ENCODE measurements at places on chromosomes 11 and 22.

- no peak for DNase-seq
Measured at GRCh38 chr11:44950031-44950624, 555 bp downstream of the TP53I11 start.

- DNase-seq: no peak
Measured at GRCh38 chr11:94676814-94677213, 91.3 kb upstream of the AMOTL1 start.

DNA sequence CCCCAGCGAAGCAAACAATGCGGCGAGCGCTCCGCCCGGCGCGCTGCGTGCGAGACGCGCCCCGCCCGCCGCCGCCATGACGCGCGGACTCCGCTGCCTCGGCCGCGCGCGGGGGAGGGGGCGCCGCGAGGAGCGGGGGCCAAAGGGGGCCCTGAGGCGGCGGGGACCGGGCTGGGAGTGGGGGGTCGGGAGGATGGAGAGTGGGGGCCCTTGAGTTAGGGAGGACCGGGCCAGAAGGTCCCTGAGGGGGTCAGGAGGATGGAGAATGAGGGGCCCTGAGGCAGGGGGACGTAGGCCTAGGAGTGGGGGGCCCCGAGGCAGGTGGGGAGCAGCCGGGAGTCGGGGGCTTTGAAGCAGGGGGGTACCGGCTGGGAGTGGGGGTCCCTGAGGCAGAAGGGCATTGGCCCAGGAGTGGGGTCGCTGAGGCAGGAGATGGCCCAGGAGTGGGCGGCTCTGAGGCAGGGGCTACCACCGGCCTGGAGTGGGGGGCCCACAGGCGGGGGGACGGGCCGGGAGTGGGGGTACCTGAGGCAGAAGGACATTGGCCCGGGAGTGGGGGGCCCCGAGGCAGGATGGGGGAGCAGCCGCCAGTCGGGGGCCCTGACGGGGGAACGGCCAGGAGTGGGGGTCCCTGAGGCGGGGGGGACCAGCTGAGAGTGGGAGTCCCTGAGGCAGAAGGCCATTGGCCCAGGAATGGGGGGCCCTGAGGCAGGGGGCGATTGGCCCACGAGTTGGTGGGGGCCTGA lies at the start of gene BRD1:
TSS of gene BRD1 (minus strand) at position 21 of the 746 bp plus-strand sequence. CDS start 3,556 bp downstream, outside the sequence.
- peak; percentile 38 for DNase-seq

DNA sequence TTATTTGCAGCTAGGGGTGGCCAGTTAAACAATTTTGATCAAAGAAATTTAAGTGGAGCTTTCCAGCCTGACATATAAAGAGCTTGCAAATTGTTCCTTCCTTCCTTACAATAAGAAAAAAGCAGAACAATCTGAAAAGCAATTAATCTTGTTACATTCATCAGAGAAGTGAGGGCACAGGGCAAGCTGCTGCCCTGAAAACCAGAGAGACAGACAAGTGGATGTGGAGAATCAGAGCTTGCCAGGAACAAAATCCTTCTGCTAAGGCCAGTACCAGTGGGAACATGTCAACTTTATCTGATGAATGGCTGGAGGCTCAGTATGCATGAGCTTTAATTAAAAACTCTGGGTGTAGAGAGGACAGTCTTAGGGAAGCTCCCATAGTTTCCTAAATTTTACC lies 8.8 kb downstream of the CCDC179 start:
- no peak for DNase-seq

- DNase-seq: no peak
Measured at GRCh38 chr11:30381879-30382278, 59.0 kb downstream of the ARL14EP start.

DNA sequence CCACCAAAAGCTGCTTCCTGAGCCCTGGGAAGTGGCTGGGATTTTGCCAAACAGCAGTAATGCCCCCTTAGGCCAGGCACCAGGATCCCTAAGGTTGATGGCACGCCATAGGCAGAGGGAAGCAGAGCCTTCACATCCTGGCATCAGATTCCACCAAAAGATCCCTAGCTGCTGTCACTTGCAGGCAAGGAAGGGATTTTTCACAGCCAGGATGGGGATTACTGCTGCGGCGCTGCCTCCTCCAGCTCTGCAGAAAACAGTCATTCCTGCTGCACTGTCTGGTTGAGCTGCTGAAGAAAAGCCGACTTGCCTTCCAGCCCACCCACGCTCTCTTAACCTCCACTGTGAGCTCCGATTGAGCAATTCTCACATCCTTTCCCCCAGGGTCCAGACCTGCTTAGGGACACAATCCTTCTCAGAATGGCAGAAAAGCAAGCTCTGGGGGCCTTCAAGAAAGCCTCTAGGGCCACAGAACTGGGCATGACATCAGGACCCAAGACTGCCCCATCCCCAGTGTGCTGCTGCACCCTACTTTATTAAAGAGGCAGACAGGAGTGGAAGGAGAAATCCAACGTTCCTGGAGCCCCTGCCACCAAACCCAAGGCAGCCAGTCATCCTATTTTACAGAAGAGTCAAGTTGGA lies 19.9 kb downstream of the SYN3 start:
- DNase-seq: no peak

DNA sequence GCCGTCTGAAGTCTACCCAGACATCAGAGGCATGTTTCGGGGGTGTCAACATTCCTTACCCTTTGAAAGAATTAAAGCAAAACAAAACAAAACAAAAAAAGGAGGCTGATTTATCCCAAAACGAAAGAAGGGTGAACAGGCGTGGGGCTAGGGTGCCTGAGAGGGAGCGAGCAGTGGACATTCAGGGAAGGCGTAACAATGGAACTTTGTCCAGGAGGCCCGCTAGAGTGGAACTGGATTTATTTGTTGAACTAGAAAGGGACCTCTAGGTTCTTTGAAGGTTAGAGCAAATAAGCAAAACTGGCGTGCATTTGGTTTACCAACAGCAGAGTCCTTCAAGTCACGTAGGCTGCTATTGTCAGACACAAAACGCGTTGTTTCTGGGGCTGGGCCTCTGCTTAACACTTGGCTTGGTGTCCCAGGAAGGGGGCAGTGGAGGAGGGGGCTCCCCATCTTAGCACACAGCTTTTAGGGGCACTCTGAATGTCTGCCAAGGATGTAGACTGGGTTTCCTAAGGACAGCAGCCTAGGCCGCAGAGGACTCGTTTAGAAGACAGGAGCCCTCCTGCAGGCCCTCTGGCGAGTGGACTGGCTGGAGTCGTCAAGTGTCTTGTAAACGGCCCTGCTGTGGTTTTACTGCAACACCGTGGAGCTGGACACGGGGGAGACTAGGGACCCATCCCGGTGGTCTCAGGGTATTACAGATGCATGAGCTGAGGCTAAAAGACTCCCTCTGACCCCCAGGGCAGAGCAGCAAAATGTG lies 203.7 kb upstream of the SORL1-AS1 start:
- DNase-seq: no peak

DNA sequence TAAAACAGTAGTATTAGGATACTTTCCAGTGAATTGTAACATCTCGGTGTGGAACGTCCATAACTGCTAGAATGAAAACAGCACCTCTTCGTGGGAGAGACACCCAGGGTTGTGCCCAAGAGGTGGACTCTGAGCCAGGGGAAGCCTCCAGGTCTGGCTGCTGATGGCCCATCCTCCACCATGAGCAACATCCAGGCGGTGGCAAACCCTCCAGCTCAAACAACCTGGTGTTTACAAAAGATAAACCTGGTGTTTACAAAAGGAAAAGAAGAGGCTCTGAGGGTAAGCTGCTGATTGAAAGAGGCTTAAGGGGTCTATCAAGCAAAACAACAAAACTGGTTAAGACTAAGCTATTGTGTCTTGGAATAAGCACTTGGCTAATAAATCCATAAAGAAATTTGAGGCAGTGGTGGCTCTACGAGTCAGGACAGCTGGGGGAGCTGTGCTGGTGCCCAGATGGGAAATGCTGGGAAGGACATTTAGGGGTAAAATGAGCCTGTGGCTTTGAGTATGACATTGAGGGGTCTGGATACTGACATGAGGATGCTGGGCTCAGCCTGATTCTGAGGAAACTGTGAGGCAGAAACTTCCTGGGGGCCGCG lies 909.0 kb downstream of the BRD1 start:
- DNase-seq: no peak

GRCh38 chr11:127919206-127920000 lies 668.0 kb downstream of the ETS1 start:
- no peak for DNase-seq

GRCh38 chr11:73034331-73034730 lies 107.8 kb downstream of the FCHSD2 start:
- no peak for DNase-seq

DNA sequence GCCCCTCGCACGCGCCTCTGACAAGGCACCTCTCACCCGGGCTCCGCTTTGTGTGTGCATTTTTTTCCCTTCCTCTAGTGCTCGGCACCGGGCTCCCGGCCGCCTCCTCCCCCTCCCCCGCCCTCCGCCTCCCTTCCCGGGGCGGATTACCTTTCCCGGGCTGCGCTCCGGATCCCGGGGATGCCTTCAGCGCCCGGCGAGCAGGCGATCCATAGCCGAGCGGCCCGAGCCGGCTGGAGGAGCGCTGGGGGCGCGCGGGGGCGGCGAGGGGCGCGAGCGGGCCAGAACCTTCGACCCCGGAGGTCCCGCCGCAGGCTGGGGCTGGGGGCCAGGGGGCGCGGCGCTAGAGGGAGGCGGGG lies 282 bp downstream of the MPPED2 start:
- DNase-seq: no peak

- DNase-seq: no peak
Measured at GRCh38 chr11:128029219-128029722, 558.1 kb downstream of the ETS1 start.

DNA sequence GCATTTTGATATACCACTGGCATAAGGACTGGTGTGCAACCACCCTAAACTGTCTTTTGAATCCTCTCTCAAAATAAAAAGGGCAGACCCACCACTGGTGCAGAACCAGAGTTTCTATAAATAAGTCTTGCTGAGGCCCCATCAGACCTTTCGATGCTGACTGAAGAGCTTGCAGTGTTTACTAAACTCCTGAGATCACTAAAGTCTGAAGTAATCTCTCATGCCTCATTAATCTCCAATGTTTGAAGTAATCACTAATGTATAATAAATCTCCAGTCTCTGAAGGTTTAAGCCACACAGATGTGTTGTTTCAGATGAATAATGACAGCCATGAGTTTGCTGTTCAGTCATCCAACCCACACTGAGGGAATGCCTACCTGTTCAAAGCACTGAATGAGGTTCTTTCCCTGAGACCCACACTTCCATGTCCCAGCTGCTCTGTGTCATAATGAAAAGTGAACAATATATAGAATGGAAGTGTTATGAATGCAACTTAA lies 50.6 kb upstream of the DEUP1 start:
- no peak for DNase-seq

DNA sequence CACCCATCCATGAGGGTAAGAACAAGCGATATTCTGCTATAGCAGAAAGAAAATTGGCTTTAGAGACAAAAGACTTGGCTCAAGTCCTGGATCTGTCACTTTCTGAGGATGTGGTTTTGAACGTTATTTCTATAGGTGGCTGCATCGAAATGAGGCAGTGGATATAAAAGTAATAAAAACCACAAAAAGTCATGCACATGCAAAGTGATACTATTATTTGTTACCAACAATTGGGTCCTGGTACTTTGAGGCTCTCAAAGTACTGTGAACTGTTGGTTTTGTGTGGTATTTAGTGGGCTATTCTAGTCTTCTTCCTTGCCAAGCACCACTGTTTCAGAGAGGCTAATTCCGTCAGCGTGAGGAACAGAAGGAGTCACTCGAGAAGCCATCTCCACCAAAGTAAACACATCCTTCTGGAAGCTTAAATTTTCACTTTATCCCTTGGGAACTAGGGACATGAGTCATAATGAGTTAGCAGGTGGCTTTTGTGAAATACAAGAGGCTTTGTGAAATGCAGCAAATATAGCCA lies 13.1 kb downstream of the UBASH3B start:
- peak; percentile 85 for DNase-seq

GRCh38 chr11:130047141-130047540 lies 22.6 kb upstream of the APLP2 start:
- no peak for DNase-seq

GRCh38 chr11:85475660-85476517 lies 151.3 kb downstream of the DLG2 start:
- no peak for DNase-seq

DNA sequence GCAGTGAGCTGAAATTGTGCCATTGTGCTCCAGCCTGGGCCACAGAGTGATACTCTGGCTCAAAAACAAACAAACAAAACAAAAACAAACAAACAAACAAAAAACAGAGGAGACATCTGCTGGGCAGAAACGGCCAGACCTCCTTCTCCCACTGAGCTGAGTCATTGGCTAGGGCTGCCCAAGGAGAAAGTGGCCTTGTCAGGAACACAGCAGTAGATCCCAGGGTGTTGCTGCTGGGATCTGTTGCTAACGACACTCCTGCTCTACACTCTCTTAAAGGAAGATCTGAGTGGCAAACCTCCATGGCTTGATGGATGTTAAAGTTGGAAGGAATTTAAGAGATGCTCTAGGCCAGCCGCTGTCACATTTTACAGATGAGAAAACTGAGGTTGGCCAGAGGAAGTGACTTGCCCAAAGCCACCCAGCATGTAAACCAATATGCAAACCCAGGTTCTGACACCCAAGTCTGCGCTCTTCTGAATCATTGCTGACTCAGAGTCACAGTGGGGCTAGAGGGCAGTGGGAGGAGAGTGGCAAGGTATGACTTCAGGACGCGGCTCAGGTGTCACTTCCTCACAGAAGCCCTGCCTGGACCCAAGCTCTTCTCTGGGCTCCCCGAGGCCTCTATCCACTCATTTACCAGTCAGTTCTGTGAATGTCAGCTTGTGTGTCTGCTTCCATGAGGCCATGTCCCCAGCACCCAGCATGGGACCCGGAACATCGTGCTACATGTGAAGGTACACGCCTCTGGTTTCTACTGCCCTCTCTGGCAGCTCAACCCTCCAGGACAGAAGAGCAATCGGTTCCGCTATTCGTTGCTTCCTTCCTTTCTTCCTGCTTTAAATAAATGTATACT lies 11.3 kb upstream of the GDPD5 start:
- no peak for DNase-seq

DNA sequence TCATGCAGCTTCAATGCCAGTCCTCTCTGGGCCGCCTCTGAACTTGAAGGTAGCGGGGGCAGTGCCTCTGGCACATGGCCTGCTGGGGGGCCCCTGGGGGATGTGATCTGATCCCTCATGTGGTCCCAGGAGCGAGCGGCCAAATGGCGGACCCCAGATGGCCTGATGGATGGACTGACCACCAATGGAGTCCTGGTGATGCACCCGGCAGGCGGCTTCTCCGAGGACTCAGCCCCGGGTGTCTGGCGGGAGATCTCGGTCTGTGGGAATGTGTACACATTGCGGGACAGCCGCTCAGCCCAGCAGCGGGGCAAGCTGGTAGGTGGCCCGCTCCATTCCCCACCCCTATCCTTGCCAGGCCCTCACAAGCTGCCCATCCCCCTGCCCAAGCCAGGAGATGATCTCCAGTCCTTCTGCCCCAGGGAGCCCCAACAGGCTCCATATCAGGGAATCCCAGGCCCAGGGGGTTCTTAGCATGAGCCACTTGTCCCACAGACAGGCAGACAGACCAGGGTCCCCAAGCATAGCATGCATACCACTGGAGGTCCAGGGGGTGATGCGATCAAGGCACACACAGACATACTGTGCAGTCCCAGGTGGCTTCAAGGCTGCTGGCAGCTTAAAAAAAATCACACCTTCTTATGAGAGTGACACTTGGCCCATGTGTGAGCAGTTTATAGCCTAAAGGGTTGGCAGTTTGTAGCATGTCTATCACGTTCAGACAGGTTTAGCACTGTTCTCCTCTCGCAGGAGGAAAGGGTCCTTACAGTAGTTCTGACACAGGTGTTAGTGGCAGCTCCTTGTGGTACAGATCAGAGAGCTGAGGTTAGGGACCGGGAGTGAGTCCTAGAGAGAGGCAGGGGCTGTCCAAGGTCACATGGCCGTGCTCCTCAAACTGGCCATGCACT lies 6.4 kb upstream of the DPP3 start:
- no peak for DNase-seq
